Smooth muscle cell of bladder (primary cell): ENCODE measurements at places on chromosomes 16 and 17. TPM values are rescaled to one million over a fixed set of nuclear protein-coding genes. Genes with fewer than 3 reads are reported as not detected.

The SLC13A2 gene
- total RNA-seq, result not detected in 2 replicates

The OR3A3 gene
- not detected in 2 replicates for total RNA-seq

The BCL6B gene
- total RNA-seq, result 0.83 TPM in 1 of 2 replicates, not detected in the other

The FN3K gene
- total RNA-seq, result 4.6 and 4.9 TPM in 2 replicates

The SARM1 gene
- total RNA-seq, result 6.5 and 10.5 TPM in 2 replicates

The EPN3 gene
- total RNA-seq, result not detected in 2 replicates

The MT1A gene
- 0.28 TPM in 1 of 2 replicates, not detected in the other for total RNA-seq

The ZNF594 gene
- 6.0 and 7.0 TPM in 2 replicates for total RNA-seq

The PIRT gene
- total RNA-seq, result not detected in 2 replicates

The ABCC12 gene
- total RNA-seq, result not detected in 2 replicates

The CMC2 gene
- total RNA-seq, result 26.7 and 35.9 TPM in 2 replicates

The MT3 gene
- total RNA-seq, result 0.37 TPM in 1 of 2 replicates, not detected in the other

The XAF1 gene
- 20.3 and 40.0 TPM in 2 replicates for total RNA-seq

The YPEL2 gene
- total RNA-seq, result 9.7 and 15.4 TPM in 2 replicates
